ENCODE measurements at places on chromosomes 7 and 10.

DNA sequence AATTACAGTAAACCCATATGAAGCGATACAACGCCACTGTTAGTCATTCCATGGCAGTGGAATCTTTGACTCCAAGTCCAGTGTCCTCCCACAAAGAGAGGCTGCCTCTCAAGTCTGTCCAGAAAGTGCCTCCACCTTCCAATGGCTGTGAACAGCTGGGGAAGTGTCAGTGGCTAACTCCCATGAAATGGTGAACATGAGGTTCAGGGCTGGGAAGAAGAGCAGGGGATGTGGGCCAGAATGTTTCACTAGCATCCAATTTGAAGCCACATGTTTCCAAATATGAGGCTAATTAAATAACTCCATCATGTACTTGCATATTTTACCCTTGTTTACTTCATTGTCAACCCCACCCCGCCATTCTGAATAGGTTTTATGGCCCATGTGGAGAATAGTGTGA is 53.1 kb upstream of the CHST15 start:
- no peak for DNase-seq

DNA sequence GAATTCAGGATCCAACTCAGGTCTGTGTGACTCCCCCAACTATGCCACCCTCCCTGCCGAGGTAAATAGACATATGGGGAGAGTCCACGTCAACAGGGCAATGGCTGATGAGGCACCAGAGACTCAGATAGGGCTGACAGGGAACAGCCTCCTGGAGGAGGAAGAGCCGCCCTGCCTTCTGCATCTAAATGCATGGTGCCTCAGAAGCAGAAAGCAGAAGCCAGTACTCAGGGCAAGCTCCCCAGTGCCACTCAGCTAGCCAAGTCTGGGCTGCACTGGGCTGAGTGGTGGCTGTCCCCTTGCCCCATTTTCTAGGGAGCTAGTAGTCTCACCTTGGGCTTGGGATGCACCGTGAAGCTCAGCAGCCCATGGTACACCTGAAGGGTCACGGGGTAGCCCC is 11.0 kb downstream of the RRP12 start:
- no peak for DNase-seq

GRCh38 chr10:87760195-87760905 is 57.7 kb downstream of the ATAD1 start:
- no peak for DNase-seq

DNA sequence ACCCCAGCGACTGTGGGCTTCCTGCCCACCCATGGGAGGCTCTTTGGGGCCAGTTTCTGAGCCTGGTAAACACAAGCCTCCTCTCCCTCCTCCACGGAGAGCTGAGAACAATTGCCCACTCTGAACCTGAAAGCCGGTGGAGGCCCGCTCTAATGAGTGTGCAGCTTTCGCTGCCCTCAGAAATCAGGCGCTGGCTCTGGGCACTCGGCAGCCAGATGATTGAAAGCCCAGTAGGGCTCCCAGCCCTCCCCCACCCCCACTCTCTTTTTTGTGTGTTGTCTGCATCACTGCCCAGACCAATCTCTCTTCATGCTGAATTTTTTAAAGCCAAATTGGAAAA is 438.9 kb downstream of the RPS24 start:
- no peak for DNase-seq

GRCh38 chr7:31340603-31341002 is at the start of gene NEUROD6:
Gene NEUROD6 (minus strand): TSS chr7:31340726. CDS start chr7:31339268, 1,458 bp downstream.
- DNase-seq = no peak

- no peak for DNase-seq
Measured at GRCh38 chr10:96656198-96656577, 64.1 kb downstream of the PIK3AP1 start.

DNA sequence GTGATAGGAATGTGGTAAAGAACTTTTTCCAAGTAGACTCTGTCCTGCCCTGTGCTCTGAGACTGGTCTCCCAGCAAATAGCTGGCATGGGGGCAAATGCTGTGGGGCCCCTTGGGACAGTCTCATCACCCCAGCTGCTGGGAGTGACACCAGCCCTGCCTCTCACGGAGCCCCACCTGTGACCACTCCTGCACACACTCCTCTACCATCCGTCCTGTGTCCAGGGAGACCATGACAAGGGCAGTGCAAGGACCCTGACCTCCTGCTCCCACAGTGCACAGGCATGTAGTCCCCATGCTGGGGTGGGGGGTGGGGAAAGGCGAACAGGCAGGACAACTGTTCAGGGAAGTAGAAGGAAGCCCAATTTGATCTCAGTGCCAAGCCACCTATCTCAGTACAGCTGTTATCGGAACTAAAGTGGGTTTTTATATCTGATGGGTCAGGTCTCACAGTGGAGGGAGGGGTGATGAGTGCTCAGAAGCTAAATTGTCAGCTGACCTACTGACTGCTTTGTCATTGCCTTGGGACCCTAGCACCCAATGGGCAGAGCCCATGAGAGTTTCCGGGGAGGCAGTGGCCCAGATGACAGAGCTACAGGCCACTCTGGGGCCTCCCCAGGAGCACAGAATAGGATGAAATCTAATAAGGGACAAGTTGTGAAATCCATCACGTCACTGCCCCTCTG is 24.5 kb downstream of the VSTM4 start:
- no peak for DNase-seq

- no peak for DNase-seq
Measured at GRCh38 chr10:60003651-60004523, 97.5 kb upstream of the CCDC6 start.

GRCh38 chr10:94680544-94680943 is 3.0 kb upstream of the CYP2C18 start:
- DNase-seq = no peak

DNA sequence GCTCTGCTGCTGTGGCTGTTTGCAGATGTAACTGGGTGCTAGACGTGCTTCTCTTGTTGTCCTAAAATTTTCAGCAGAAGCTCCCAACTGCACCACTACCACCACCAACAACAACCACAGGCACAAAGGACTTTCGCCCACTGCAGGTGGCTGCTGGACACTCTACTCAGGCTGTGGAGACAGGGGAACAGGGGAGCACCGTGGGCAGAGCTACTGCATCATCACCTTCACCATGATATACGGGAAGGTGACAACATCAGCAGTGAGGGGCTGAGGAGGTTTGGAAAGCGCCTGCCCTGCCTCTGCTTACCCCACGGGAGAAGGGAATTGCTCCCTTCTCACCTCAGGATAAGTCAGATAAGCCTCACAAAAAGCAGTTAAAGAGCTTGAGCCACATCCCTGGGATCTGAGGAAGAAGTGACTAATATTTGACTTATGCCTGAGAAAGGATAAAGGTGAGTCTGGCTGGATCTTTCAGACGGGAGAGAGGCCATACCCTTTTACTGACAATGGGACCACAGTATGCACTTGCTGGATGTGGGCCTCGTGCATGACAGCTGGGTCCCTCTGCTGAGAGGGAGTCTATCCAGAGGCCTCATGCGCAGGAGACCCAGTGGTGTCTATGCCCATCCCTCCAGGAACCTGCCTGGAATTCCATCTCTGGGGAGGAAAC is 217.6 kb downstream of the KLF6 start:
- DNase-seq = no peak

DNA sequence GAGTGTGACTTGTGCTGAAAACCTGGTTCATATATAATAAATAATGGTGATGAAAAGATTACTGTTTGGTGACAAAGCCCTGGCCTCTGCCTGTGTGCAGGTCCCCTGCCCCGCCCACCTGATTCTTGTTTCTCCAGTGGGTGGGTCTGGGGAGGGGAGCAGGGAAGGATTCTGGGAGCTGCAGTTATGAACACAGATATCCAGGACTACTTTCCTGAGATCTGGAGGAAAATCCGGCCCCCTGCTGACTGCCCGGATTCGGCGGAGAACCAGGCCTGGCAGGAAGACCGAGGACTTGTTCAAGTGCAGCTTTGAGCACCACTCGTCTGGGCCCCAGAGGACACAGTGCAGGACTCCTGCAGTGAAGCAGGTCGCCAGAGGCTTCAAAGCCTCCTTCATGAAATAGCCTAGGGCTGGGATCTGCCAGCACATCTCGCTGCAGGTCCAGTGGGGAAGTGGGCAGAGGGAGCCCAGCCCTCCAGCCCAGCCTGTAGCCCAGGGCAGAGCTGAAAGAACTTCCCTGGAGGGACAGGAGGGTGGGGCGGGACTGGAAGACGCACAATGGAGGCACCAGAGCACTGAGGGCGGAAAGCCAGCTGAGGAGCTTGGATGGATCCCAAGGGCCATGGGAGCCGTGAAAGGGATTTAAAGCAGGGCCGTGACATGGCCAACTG is 7.0 kb downstream of the ATP6V0E2 start:
- DNase-seq = no peak

Data from tibial artery (tissue), 4 donors.